ENCODE measurements at places on chromosomes 11 and 22. TPM values are rescaled to one million over a fixed set of nuclear protein-coding genes. Genes with fewer than 3 reads are reported as not detected.
A peak's percentile ranks its signal among the peaks of the same experiment; 100 is the strongest.

The CPT1B gene
- 6.2 TPM for total RNA-seq

The MMP8 gene
- total RNA-seq, result 1.3 TPM

The PIH1D2 gene
- 4.5 TPM for total RNA-seq

The P2RY6 gene
- total RNA-seq, result 0.90 TPM

The C22orf42 gene
- not detected for total RNA-seq

The OR51I1 gene
- total RNA-seq, result 0.63 TPM

GRCh38 chr11:111978028-111978771 lies 41.1 kb downstream of the DIXDC1 start:
- DNase-seq, result peak; percentile 59

DNA sequence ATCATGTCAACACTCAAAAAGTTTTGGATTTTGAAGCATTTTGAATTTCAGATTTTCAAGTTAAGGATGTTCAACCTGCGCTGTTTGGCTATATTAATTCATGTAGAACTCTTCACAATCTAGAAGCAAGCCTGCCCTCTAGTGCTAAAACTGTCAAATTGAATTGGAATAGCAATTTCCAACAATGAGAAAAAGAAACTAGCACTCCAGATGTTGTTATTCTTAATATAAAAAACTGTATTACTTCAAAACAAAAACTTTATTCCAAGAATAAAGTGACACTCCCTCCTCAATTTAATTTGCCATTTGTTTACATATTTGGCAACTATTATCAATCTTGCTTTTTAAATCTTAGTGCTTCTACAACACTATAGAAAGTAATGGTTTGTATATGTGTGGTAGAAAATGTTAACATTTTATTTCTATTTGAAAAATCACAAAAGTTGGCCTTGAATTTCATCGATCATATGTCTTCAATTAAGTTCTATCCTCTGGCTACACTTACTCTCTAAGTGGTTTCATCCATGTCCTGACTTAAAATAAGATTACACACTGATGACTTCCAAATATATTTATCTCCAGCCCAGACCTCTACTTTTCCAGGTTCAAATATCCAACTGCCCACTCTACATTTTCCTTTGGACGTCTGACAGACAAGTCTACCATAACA lies 36.6 kb downstream of the DCUN1D5 start:
- DNase-seq, result peak; percentile 8

DNA sequence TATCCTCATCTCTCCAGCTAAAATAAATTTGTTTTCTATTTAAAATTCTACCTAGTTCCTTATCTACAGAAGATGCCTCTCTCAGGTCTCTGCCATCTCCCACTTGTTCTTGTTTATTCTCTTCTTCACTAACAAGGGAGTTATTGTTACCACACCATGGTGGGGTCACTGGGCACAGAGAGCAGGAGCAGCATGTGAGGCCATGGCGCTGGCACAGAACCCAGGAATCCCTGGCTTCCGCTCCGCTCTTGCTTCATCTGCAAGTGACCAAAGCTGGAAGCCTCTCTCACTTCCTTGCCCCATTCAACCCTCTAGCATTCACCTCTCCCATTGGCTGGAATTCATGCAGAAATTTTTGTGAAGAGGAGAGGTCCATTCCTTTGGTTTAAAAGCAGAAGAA lies 190.7 kb upstream of the NCAM1 start:
- no peak for DNase-seq

- DNase-seq, result no peak
Measured at GRCh38 chr11:126874831-126875230, 125.7 kb downstream of the KIRREL3 start.

DNA sequence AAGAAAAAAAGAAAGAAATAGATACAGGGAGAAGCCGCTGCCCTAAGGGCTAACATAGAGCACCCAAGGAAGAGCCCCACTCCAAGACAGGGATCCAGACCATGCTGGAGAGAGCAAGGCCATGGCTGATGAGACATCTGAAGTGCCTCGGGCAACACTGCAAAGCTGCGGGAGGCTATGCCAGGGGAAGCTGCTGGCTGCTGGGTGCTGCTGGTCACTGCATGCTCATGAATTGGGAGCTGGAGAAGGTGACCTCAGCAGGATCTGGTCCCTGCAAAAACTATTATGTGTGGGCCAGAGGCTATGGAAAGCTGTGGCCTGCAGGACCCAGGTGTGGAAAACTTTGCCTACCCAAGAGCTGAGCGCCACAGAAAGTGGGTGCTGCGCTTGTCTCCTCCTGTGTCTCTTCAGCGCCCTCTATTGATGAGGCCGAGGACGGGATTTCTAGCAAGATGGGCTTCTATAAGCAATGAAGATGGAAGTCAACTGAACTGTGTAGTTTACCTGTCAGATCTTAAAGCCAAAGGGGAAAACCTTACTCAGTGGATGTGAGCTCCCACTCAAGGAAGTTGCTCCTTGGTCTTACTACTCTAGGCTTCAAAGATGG lies 17.3 kb upstream of the SLC29A2 start:
- DNase-seq, result no peak

DNA sequence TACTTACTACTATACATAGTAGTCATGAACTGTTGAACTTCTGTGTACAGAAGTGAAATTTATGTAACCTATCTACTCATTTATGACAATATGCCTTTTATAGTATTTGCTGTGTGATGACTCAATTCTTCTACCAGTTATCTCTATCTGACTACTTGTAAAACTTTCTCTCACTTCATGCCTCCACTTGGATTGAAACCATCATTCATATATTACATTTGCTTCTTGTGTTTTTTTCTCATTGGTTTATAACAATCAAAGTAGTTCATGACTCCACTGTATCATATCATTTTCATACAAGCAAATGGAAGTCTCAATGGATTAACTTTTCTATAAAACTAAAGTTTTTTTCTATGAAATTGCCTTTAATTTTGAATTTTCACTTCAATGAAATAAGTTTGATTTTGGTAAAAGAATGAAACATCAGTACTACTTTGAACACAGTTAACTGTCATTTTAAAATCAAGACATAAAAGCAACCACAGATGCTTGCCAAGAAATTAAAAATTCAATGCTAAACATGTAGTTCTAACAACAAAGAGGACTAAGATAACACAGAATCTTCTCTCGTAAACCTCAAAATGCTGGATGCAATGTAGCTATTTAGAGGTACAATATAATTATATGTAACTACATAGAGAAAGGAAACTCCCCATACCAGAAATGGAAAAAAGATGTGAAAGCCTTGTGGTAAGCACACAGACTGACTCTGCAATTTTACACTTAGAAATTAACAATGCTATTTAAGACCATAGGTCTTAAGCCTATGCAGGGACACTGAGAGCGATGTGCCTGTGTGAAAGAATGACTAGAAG lies 27.6 kb upstream of the EXPH5 start:
- DNase-seq, result no peak

GRCh38 chr11:87148749-87149148 lies 111.0 kb downstream of the TMEM135 start:
- DNase-seq, result no peak

GRCh38 chr11:6300325-6300724 lies 20.0 kb downstream of the CAVIN3 start:
- no peak for DNase-seq

GRCh38 chr11:19466314-19466713 lies 225.6 kb upstream of the E2F8 start:
- DNase-seq, result no peak
